ENCODE measurements at places on chromosomes 12 and 14.

GRCh38 chr14:75438486-75439080, 10.8 kb downstream of the JDP2 start:
- no peak for DNase-seq

GRCh38 chr14:53620890-53621289, 335.7 kb downstream of the BMP4 start:
- no peak for DNase-seq

DNA sequence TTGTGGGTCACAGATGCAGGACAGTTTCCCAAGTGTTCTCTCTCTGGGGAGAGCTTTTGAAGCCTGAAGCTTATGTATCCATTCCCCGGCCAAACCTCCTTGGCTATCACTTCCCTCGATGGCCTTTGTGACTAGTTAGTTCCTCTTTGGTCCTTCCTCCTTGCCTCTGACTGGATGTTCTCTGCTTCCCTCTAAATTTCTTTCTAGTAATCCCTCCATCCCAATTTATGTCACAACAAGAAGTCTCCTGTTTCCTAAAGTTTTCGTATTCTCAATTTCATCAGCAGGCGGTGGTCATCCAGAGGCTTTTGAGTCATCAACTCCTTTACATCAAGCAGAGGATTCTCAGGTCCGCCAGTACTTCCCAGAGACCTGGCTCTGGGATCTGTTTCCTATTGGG, 27.5 kb downstream of the A2ML1 start:
- DNase-seq = no peak

DNA sequence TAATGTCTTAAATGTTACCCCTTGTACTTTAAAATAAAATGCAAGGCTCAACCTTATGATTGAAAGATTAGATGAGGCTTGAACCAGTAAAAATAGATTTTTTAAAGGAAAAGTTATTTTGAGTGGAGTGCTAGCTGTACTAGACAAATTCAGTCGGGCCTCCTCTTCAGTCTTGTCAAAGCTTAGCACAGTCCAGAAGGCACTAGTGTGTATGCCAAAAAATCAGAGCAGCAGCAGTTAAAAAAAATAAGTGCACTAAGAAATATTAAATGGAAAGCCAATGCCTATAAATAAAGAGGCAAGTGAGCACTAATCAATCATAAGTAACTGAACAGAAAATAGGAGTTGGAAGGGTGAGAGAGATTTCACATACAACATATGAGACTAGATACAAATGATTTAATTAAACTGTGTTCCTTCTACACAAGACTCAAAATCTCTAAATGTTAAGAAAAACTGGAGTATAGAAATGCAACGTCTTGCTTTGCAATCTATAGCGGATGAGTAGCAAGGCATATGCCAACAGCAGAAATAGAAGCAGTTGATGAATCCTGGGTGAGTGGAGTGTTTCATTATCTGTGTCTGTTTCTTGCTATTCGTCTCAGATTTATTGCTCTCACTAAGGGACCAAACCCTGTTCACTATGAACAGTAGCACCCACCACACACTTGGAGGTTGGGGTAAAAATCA, 172.1 kb downstream of the ETNK1 start:
- DNase-seq = no peak

DNA sequence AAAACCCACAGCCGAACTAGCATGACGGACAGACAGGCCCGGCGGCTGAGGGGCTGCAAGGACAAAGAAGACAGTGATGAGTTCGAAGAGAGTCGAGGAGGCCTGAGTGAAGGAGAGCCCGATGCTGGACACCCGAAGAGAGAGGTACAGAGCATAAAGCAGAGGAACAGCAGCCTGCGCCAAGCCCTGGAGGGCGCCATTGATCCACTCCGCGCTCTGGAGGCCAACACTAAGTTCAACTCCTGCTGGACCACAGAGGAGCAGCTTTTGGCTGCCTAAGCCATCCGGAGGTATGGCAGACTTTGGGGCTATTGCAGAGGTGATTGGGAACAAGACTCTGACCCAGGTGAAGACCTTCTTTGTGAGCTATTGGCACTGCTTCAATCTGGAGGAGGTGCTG, 7.8 kb upstream of the PLXNC1 start:
- no peak for DNase-seq

- no peak for DNase-seq
Observed at GRCh38 chr14:92397953-92398564, 75.1 kb downstream of the SLC24A4 start.

Data from right renal pelvis (tissue), 4 donors.